ENCODE measurements at places on chromosomes 2 and 18.

DNA sequence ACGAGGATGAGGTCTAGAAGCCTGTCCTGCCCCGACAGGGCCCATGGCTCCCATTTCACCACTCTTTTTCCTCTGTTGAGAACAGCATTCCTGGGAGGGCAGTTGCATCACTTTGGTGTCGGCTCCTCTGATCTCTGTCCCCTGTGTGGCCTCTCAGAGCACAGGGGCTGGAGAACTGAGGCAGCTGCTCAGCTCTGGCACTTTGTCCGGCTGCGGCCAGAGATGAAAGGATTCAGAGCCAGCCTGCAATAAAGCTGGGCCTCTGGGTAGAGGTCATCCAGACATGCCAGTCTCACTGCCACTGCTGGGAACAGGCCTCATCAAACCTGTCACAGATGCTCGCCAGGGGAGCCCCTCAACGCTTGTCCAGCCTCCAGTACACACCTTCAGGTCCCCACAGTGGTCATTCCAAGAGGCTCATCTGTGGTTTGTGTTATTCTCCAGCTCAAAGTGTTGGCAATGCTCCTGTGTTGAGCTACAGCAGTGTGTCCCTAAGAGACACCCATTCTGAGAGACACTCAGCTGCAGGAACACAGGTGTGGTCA lies 13.1 kb upstream of the ROCK2 start:
- DNase-seq, result no peak
- H3K27me3 ChIP-seq, result no peaks in the 10 kb centered on the region
- peaks cover 7% of the 10 kb centered on the region for H3K4me1 ChIP-seq

- no peak for DNase-seq
- no peaks in the 10 kb centered on the region for H3K36me3 ChIP-seq
- no peak overlapping the region for H3K4me3 ChIP-seq
- H3K4me1 ChIP-seq, result peaks cover 6% of the 10 kb centered on the region
Measured at GRCh38 chr18:36338403-36338933, 41.0 kb downstream of the FHOD3 start.

DNA sequence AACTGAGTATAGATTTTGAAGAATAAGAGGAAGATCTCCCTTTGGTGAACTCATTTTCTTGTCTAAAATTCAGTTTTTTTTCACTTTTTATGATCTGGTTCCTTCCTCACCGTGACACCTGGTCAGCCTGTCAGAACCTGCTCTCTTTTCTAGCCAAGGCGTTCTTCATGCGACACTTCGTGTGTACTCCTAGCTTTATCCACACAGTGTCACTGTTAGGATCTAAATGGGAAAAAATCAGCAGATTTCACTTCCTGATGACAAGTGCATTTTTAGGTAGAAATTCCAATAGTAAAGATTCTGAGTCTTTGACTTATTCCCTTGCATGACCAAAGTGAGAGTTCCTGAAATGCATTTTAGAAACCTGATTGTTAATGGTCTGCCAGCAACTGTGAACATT lies 89.8 kb downstream of the KLHL14 start:
- no peaks in the 10 kb centered on the region for H3K36me3 ChIP-seq
- DNase-seq, result no peak
- no peak overlapping the region for H3K27ac ChIP-seq
- H3K27me3 ChIP-seq, result no peaks in the 10 kb centered on the region
- H3K4me1 ChIP-seq, result no peaks in the 10 kb centered on the region

DNA sequence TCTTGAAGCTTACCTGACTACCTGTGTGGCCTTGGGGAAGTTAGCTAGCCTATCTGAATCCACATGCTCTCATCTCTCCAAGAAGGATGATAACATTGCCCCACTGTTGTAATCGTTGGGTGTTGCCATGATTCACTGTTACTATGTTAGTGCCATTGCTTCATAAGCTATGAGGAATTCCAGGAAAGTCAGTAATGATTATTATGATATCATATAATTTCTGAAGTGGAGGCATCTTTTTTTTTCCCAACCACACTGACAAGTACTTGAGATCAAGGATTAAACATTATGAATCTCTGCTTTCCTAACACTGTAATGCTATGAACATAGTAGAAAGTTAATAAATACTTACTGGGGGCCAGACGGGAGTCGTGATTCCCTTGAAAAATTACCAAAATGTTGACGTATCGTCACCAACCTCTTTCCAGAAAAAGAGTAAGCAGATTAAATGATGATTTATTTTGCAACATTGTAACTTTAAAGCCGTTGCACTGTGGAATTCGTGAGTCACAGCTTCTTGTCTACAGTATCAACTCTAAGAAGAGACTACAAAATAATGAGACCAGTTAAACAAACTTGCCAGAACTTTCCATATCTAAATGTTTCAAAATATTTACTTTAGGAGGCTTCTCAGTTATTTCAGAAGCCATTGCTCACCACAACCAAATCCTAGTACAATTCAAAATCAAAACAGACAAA lies 459.9 kb downstream of the PIK3C3 start:
- no peaks in the 10 kb centered on the region for H3K36me3 ChIP-seq
- H3K27ac ChIP-seq, result no peak overlapping the region
- no peak for DNase-seq

GRCh38 chr2:115652652-115653051 lies 1210.2 kb downstream of the DPP10 start:
- no peaks in the 10 kb centered on the region for H3K27me3 ChIP-seq
- H3K27ac ChIP-seq, result no peak overlapping the region
- no peaks in the 10 kb centered on the region for H3K4me1 ChIP-seq
- H3K36me3 ChIP-seq, result no peaks in the 10 kb centered on the region

DNA sequence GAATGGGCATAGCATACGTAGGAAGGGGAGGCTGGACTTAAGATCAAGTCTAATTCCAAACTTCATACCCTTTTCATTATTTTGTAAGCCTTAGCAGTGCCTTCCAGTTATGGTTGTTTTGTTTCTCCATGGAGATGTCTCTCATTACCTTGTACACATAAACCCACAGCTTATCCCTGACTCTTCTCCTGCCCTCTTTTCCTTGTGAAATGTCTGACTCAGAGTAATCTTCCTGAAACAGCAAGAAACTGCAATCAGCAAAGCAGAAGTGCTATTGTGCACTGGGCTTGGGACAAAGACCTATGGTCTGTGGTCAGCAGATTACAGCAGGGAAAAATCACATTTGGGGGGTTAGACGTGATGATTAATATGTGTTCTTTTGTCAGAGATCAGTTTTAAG lies 176.7 kb downstream of the IKZF2 start:
- no peak overlapping the region for H3K4me3 ChIP-seq
- DNase-seq, result peak; percentile 85
- H3K27me3 ChIP-seq, result no peaks in the 10 kb centered on the region
- peaks cover 15% of the 10 kb centered on the region for H3K4me1 ChIP-seq

DNA sequence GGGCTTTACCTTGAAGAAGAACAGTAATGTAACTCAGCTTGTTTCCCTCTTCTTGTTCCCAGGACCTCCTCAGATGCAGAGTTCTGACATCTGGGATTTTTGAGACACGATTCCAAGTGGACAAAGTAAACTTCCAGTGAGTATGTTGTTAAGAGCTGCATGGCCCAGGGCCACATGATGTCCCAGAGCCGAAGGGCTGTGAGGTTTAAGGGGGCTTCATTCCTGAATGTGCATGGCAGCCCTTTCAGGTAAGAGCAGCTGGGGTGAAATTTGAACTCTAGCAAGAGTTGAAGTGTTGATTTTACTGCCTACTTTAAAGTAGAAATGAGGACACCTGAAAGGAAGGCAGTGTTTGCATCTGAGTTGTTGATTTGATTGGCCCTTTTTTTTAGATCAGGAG lies 13.3 kb downstream of the CHMP1B start:
- no peaks in the 10 kb centered on the region for H3K36me3 ChIP-seq
- no peak overlapping the region for H3K27ac ChIP-seq
- DNase-seq, result no peak
- H3K4me3 ChIP-seq, result no peak overlapping the region

DNA sequence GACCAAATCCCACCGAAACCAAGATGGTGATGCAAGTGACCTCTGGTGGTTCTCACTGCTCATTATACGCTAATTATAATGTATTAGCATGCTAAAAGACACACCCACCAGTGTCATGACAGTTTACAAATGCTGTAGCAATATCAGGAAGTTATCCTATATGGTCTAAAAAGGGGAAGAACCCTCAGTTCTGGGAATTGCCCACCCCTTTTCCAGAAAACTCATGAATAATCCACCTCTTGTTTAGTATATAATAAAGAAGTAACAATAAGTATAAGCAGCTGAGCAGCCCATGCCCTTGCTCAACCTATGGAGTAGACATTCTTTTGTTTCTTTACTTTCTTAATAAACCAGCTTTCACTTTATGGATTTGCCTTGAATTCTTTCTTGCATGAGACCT lies 31.0 kb upstream of the FMNL2 start:
- no peak for DNase-seq
- H3K36me3 ChIP-seq, result no peaks in the 10 kb centered on the region
- peaks cover 4% of the 10 kb centered on the region for H3K27me3 ChIP-seq
- no peak overlapping the region for H3K4me3 ChIP-seq

DNA sequence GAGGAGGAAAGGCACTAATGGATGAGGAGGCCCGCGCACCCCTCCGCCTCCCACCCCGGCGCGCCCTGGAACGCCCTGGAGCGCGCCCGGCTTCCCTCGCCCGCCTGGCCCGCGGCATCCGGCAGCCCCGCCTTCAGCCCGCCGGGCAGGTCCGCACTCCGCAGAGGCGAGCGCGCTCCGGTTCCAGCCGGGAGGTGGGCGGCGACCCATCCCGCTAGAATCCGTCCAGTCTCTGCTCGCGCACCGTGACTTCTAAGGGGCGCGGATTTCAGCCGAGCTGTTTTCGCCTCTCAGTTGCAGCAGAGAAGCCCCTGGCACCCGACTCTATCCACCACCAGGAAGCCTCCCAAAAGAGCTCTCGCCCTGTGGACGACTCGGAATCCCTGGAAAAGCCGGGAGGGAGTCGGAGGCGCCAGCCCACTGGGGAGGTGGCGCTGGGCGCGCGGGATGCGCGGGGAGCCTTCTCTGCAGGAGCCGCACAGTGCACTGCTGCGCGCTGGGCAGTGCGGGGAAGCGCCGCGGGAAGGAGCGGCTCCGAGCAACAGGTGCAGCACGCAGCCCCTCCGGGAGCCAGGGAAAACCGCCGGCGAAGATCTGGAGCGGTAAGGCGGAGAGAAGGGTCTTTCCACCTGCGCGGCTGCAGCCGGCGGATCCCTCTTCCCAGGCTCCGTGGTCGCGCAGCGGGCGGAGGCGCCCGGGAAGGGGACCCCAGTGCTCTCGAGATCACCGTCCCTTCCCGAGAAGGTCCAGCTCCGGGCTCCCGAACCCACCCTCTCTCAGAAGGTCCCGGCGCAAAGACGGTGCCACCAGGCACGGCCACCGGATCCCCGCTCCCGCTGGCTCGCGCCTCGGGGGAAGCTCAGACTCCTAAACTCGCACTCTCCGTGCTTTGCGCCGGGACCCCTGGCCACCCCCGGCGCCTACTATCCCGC lies at the start of gene GALR1:
TSS of gene GALR1 (plus strand) at position 280 of the 932 bp plus-strand sequence. CDS start 701 bp downstream, outside the sequence.
- DNase-seq, result no peak
- no peaks in the 10 kb centered on the region for H3K36me3 ChIP-seq
- peak within 1 kb of the TSS; percentile 40 for H3K4me3 ChIP-seq
- no peaks in the 10 kb centered on the region for H3K4me1 ChIP-seq
- H3K27me3 ChIP-seq, result peaks cover 43% of the 10 kb centered on the region
- no peak within 1 kb of the TSS for H3K27ac ChIP-seq

DNA sequence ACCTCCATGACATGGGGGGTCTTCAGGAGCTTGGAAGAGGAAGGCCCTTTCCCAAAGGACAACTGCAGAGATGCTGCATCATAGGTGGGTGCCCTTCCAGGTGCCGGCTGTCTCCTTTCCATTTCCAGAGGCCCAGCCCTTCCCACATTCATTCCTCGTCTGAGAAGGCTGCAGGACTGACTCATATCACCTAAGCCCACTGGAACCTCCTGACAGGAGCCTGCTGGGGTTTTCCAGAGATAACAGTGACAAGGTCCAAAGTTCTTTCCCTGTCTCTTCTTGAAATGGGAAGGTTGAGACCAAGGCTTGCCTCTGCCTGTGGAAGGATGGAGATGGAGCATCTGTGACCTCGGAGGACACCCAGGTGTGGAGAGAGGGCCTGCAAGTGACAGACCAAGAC lies 3.6 kb upstream of the PRSS56 start:
- peaks cover 60% of the 10 kb centered on the region for H3K27me3 ChIP-seq
- H3K27ac ChIP-seq, result no peak overlapping the region
- no peak for DNase-seq
- no peaks in the 10 kb centered on the region for H3K4me1 ChIP-seq

DNA sequence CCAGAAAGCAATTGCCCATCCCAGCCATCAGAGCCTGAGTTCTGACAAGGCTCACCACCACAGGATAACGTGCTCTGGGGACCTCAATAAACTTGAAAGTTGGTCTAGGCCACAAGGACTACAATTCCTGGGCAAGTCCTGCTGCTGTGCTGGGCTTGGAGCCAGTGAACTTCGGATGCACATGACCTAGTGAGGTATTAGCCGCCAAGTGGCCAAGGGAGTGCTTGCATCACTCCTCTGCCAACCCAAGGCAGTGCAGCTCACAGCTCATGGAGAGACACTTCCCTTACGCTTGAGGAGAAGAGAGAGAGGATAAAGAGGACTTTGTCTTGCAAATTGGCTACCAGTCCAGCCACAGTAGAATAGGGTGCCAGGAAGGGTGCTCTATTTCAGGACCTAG lies 219.6 kb downstream of the MBD2 start:
- no peak for DNase-seq
- H3K4me3 ChIP-seq, result no peak overlapping the region
- no peak overlapping the region for H3K27ac ChIP-seq
- no peaks in the 10 kb centered on the region for H3K4me1 ChIP-seq
- no peaks in the 10 kb centered on the region for H3K36me3 ChIP-seq
- H3K27me3 ChIP-seq, result no peaks in the 10 kb centered on the region

GRCh38 chr18:4276953-4277585 lies 178.0 kb downstream of the DLGAP1 start:
- no peak overlapping the region for H3K27ac ChIP-seq
- DNase-seq, result no peak
- no peaks in the 10 kb centered on the region for H3K27me3 ChIP-seq
- H3K4me1 ChIP-seq, result no peaks in the 10 kb centered on the region

DNA sequence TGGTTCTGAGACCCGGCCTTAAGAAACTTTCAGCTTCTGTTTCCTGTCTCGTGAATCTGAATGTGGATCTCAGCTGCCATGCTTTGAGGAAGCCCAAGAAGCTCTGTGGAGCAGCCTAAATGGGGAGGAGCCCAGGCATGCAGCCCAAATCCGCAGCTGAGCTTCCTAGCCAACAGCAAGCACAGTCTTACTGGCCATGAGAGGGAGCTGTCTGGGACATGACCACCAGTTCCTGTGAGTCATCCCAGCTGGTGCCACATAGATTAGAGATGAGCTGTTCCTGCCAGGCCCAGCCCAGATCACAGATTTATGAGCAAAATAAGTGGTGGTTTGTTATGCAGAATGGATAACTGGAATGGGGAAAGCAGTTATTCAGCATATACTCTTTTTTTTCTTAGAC lies 224.4 kb upstream of the APCDD1 start:
- peaks cover 4% of the 10 kb centered on the region for H3K4me1 ChIP-seq
- peak; percentile 83 for DNase-seq
- H3K27ac ChIP-seq, result no peak overlapping the region
- H3K36me3 ChIP-seq, result no peaks in the 10 kb centered on the region
- H3K4me3 ChIP-seq, result no peak overlapping the region
- H3K27me3 ChIP-seq, result no peaks in the 10 kb centered on the region

Measured in IMR-90 (cell line).